Mesendoderm (in vitro differentiated cells): ENCODE measurements at places on chromosomes 1 and 21.

DNA sequence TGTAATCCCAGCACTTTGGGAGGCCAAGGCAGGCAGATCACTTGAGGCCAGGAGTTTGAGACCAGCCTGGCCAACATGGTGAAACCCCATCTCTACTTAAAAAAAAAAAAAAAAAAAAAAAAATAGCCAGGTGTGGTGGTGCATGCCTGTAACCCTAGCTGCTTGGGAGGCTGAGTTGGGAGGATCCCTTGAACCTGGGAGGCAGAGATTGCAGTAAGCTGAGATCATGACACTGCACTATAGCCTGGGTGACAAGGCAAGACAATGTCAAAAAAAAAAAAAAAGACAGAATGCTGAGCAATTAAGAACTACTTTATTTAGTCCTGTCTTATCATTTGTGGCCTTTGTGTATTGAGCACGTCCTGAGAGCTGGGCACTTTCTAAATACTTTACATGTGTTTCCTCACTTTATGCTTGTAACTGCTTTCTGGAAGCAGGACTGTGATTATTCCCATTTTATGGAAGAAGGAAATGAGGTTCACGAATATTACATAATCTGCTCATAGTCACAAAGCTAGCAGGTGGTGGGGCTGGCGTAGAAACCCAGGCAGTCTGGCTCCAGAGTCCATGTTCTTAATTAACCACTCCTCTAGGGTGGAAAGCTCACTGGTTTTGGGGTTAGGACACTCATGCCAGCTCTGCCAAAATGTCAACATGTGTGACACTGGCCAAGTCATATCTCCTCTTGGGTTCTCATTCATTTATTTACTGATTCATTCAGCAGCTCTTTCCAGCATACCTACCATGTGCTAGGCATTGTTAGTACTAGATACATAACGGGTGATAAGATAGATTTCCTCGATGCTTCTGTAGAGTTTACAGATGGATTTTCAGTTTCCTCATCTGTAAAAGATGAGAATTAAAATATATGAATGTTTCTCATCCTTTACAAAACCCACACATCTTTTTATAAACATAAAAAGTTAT lies 57.7 kb downstream of the DDR2 start:
- DNase-seq, result no peak

GRCh38 chr1:240522122-240522822 lies 89.7 kb downstream of the GREM2 start:
- DNase-seq, result no peak

GRCh38 chr1:2141025-2141424 lies 53.5 kb downstream of the FAAP20 start:
- no peak for DNase-seq

- peak; percentile 50 for DNase-seq
These were observed 342.2 kb downstream of the OMA1 start for GRCh38 chr1:58204284-58204683.

GRCh38 chr21:41953249-41953830 lies 478 bp downstream of the C2CD2 start:
- peak; percentile 13 for DNase-seq

DNA sequence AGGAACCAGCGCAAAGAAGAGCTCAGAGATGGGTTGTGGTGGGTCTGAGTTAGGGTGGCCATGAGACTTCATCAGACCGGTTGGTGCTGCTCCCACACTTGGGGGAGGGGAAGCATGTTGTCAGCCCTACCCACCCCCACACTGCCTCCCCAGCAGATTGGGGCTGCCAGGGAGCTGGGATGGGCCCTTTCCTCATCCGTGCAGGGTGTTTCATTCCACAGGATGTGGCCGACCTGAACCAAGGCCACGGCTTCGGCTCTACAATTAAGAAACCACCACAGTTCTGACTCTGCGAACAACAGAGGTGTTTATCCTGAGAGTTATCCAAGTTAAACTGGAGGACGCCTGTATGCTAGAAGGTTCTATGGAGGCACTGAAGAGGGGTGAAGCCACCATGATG lies 171.2 kb downstream of the ETS2 start:
- no peak for DNase-seq

DNA sequence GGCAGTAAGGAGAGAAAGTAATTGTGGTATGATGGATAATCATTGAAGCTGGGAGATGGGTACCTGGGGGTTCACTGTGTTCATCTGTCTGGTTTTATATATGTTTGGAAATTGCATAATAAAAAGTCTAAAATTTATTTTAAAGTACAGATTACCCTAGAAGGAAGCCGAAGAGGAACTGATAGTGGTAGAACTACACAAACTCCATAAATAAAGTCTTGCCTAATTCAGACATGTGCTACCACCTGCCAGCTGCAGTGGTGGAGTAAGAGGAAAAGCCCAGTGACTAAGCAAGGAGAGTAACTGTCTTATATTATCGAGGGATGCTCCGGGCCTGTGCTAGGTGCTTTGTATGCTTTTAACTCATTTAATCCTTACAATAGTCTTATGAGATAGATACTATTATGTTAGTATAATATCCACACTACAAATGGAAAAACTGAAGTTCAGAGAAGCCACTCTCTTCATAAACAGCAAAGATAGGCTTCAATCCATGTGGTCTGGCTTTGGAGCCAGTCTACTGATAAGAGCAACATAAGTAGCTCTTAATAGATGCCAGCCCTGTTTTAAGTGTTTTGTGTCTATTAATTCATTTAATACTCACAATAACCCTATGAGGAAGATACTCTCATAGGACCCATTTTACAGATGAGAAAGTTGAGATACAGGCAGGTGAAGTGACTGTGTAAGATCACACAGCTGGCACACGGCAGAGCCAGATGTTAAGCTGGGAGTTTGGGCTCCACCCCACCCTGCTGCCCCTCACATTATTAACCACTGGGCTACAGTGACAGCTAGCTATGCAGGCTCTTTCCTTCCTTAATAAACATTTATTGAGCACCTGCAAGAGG lies 56.8 kb upstream of the HNRNPU start:
- DNase-seq, result no peak

DNA sequence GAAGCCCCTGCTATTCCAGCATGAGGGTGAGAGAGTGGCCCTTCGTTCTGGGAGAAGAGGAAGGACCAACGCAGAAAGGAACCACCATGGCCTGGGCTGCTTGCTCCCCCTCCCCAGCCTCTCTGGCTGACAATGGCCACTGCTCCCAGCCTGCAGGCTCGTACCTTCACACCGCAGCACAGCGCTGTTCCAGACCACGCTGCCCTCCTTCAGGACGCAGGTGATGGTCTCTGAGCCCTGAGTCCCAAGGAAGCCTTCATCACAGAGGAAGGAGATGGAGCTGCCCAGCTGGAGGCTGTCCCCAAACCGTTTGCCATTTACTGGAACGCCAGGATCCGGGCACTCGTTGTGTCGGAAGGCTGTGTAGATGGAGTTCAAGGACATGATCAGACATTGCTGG lies 124.9 kb upstream of the HMGB4 start:
- DNase-seq, result no peak

GRCh38 chr1:212218911-212219310 lies 66.3 kb upstream of the PPP2R5A start:
- DNase-seq, result peak; percentile 19

GRCh38 chr1:224433701-224434672 lies 610 bp downstream of the WDR26 start:
- DNase-seq, result peak; percentile 41

DNA sequence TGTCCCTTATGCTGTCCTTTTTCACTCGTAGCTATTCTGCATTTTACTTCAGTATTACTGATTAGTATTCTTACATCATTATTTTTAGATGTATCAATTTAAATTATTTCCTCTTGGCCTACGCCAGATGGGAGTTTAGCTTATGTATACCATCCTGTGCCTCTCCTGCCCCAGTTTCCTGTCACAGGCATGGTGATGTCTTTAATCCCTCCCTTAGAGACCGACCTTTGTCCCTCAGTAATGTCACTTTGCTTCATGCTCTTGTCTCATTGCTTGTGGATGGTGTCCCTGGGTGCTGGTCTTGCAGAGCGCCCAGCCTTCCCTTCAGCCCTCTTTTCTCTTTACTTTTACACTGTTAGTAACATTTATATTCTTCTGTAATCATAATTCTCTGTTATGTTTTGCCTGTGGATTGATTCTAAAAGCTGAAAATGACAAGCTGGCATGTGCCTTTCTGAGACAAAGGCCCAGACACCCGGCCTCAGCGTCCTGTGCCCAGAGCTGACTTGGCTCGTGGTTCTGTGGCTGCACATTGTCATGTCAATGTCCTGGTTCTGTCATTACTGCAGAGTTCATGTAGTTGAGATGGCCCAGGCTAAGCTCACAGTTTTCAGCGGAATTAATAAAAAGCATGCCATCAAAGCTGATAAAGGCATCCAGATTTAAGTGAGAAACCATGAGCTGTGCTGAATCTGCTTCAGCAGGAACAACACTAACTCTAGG lies 100.7 kb downstream of the MTR start:
- DNase-seq, result no peak

GRCh38 chr1:163170975-163171676 lies 31.6 kb downstream of the RGS5 start:
- DNase-seq, result no peak

DNA sequence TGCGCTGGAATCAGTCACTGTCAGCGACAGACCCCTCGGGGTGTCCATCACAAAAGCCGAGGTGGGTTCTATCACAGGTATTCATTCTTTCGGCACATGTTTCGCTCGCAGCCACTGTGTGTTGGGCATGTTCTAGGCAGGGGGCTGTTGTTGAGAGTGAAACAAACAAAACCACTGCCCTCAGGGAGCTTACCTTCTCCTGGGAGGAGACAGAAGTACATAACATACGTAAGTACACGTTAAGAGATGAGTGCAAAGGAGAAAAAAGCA lies 6.6 kb downstream of the ATF3 start:
- DNase-seq, result no peak

GRCh38 chr1:92929461-92929860 lies 31.8 kb downstream of the DIPK1A start:
- DNase-seq, result no peak

DNA sequence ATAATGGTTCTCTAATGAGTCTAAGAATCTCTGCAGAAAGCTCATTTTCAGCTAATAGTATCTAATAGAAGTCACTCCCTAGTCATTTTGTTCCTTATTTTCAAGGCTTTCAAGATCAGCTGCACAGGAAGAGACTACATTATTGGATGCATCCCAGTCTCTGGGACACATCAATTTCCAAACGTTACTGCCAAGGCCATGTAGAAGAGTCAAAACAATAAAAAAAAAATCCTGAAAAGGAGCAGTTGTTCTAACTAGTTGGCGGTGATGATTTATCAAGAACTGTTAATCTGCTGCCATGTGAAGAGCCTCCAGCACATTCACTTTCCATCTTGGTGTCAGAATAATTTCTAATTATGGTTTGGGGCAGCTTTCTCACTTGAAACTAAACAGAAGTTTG lies 5.7 kb downstream of the DDAH1 start:
- no peak for DNase-seq

GRCh38 chr1:182644886-182645285 lies 39.5 kb downstream of the RGS8 start:
- no peak for DNase-seq

- peak; percentile 88 for DNase-seq
These were observed 153.6 kb downstream of the OLFM3 start for GRCh38 chr1:101843160-101843559.

GRCh38 chr1:31072304-31072746 lies 6.8 kb upstream of the PUM1 start:
- DNase-seq, result peak; percentile 73

DNA sequence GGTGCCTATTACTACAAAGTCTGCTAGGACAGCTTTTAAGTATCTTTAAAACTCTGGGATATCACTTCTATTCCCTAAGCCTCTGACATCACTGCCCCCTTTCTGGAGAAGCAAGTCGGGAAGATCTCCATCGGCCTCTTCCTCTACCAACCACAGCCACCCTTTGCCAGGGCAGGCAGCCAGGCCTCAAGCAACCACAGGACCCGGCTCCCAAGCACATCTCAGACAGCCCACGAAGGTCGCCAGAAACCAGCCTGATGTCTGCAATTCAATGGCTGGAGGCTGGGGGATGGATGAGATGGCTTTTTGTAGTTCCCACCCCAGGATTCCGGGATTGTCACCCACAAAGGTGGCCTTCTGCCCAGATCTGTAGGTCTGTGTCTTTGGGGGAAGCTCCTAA lies 70.7 kb downstream of the LGR6 start:
- DNase-seq, result no peak

- DNase-seq, result no peak
These were observed 63.7 kb downstream of the MATN1 start for GRCh38 chr1:30659702-30660101.
